ENCODE measurements at places on chromosomes 5 and 9.

- no peaks in the 10 kb centered on the region for H3K27me3 ChIP-seq
- no peak overlapping the region for H3K4me3 ChIP-seq
- no peak for DNase-seq
- H3K27ac ChIP-seq: no peak overlapping the region
- no peaks in the 10 kb centered on the region for H3K36me3 ChIP-seq
Measured at GRCh38 chr5:161138751-161139455, 286.9 kb upstream of the ATP10B start.

- H3K27me3 ChIP-seq: no peaks in the 10 kb centered on the region
- no peak for DNase-seq
- no peak overlapping the region for H3K27ac ChIP-seq
- no peaks in the 10 kb centered on the region for H3K4me1 ChIP-seq
Measured at GRCh38 chr9:82332018-82332773, 343.6 kb downstream of the SPATA31D1 start.

DNA sequence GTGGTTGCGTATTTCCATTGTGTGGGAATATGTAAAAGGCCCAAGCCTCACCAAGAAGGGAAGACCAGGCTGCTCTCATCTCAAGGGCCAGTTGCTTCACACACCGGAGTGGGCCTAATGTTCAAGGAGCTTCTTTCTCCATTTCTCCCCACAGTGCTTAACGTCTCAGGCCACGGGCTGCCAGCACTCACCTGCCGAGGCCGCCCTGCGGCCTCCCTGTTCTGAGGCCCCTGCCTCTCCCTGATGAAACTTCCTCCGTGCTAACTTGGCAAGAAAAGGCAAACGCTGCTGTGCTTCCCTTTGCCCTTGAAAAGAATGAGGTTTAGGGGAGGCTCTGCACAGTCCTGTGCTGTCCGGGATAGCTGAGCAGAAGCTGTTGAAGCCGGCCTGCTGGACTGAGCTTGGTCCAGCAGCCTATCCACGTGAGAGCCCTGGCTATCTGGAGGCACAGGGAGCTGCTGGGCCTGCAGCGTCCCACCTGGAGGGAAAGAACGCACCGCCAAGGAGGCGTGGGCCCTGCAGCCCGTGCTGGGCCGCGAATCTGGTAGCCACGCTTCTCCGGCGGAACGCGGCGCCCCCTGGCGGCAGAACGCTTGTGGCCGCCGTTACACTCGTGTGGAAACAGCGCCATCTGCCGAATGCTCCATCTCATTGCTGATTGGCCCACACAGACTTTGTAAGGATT is 73.5 kb upstream of the PRSS3 start:
- H3K4me1 ChIP-seq: no peaks in the 10 kb centered on the region
- no peaks in the 10 kb centered on the region for H3K36me3 ChIP-seq
- H3K27me3 ChIP-seq: peaks cover 8% of the 10 kb centered on the region
- peak; percentile 93 for DNase-seq
- no peak overlapping the region for H3K27ac ChIP-seq
- no peak overlapping the region for H3K4me3 ChIP-seq

DNA sequence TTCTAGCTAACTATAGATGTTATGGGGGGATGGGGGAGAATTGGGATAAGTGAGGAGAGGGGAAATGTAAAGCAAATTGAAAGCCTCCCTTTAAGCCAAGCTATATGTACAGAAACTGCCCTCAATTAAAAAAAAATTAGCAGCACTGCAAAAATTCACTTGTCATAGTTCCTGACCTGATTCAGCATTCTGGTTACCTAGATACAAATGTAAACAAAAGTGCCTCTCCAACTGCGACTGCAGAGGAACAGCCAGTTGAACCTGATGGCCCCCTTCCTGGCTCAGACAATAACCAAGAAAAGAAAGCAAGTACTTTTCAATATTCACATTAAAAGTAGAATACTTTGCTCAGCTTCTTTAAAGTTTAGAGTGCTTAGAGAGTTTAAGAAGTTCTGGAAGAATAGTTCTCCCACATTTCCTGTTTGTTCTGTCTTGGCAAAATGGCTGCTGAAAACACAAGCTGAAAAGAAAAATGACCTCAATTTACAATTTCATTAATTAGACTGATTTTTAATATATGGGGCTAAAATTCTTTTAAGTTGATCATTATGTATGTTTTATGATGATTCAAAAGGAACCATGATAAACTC is 1.5 kb downstream of the FAM81B start:
- H3K4me1 ChIP-seq: peaks cover 5% of the 10 kb centered on the region
- no peaks in the 10 kb centered on the region for H3K27me3 ChIP-seq
- no peak overlapping the region for H3K4me3 ChIP-seq
- DNase-seq: peak; percentile 76

GRCh38 chr9:22813529-22813928 is 366.9 kb downstream of the DMRTA1 start:
- no peaks in the 10 kb centered on the region for H3K27me3 ChIP-seq
- DNase-seq: peak; percentile 45
- H3K27ac ChIP-seq: no peak overlapping the region
- H3K4me1 ChIP-seq: no peaks in the 10 kb centered on the region

DNA sequence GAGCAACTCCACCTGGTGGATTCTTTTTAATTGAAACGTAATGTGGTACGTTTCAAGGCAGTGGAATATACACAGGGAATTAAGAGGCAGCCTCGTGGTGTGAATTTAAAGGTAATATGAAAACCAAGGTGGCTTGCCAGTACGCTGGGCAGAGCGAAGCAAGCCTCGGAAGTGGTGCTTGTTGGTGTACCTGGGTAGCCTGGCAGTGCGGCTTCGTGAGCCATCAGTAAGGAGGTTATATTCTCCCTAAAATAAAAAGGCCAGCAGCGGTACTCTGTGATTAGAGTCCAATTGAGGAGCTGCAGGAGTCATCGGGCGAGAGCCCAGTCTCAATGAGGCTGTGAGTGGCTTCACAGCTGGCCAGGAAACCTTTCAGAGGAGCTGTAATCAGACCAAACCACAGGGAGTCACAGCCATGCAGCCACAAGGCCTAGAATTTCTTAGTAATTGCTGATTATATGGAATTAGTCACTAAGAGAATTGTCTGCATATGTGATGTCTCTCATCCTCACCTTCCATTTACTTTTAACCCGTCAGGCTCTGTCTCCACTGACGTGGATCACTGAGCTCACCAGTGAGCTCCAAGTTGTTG is 57.7 kb downstream of the DCP2 start:
- no peak overlapping the region for H3K4me3 ChIP-seq
- peaks cover 33% of the 10 kb centered on the region for H3K4me1 ChIP-seq
- H3K36me3 ChIP-seq: no peaks in the 10 kb centered on the region

GRCh38 chr5:148970228-148970627 is 92.6 kb downstream of the SH3TC2 start:
- no peak overlapping the region for H3K4me3 ChIP-seq
- H3K4me1 ChIP-seq: peaks cover 9% of the 10 kb centered on the region
- DNase-seq: peak; percentile 27

DNA sequence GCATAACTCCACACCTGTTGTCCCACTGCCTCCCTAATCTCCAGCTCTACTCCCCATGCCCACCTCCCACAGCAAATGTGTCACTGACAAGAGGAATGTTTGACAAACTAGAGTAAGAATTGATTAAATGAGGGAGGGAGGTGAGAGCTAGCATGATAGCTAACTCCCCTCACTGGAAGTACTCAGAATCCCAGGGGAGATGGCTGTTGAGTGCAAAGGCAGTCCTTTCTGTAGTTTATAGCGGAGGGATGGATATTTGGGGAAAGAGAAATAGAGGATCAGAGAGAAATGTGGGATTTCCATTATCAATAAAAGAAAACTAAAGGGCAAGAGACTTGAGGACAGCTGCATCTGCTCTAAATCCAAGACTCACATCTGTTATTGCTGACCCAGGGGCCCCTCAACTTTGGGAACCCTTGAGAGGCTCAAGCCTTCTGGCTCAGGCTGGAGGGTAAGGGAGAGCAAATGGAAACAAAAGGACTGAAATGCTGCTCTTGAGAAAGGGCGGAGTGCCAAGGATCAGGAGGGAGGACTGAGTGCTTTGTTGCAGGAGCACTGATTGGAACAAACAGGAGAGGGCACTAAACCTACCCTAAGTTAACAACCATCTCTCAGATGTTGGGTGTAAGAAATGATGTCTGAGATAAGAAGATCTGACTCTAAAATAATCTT is 372.1 kb downstream of the NTRK2 start:
- H3K36me3 ChIP-seq: no peaks in the 10 kb centered on the region
- H3K27me3 ChIP-seq: no peaks in the 10 kb centered on the region
- H3K27ac ChIP-seq: no peak overlapping the region

GRCh38 chr5:165497707-165498106 is 1992.3 kb downstream of the MAT2B start:
- peak; percentile 84 for DNase-seq
- H3K4me1 ChIP-seq: 0 out of 2 replicates have a peak, but pooled peaks cover under 1% of the 10 kb centered on the region
- H3K27me3 ChIP-seq: no peaks in the 10 kb centered on the region

- no peak for DNase-seq
- H3K27me3 ChIP-seq: peaks cover 21% of the 10 kb centered on the region
- no peaks in the 10 kb centered on the region for H3K4me1 ChIP-seq
- H3K4me3 ChIP-seq: no peak overlapping the region
- no peaks in the 10 kb centered on the region for H3K36me3 ChIP-seq
- no peak overlapping the region for H3K27ac ChIP-seq
Measured at GRCh38 chr9:68482548-68482947, 58.1 kb downstream of the TMEM252 start.

GRCh38 chr5:100520348-100520747 is 14.8 kb upstream of the FAM174A start:
- H3K4me1 ChIP-seq: no peaks in the 10 kb centered on the region
- no peaks in the 10 kb centered on the region for H3K36me3 ChIP-seq
- DNase-seq: peak; percentile 67
- H3K27me3 ChIP-seq: no peaks in the 10 kb centered on the region
- no peak overlapping the region for H3K27ac ChIP-seq
- H3K4me3 ChIP-seq: no peak overlapping the region

DNA sequence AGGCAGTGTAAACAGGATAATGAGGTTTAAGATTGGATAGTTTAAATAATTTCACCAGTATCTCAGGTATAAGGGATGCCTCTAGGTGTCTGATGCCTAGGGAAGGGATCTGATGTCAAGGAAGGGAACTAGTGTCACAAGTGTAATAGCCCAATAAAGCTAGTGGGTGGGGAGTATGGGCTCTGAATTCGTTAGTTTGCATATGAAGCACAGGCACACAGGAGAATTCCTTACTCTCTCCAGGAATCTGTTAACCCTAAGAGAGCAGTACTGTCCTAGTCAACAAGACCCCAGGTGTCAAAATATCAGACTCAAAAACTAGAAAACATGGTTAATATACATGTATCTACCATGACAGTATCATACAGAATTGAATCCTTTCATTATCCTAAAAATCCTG is 352.5 kb upstream of the CYLC2 start:
- no peaks in the 10 kb centered on the region for H3K4me1 ChIP-seq
- peak; percentile 15 for DNase-seq
- no peak overlapping the region for H3K27ac ChIP-seq
- H3K27me3 ChIP-seq: no peaks in the 10 kb centered on the region
- H3K36me3 ChIP-seq: peaks cover 3% of the 10 kb centered on the region

GRCh38 chr5:68299575-68299974 is 84.0 kb downstream of the PIK3R1 start:
- no peaks in the 10 kb centered on the region for H3K27me3 ChIP-seq
- H3K4me1 ChIP-seq: no peaks in the 10 kb centered on the region
- DNase-seq: no peak
- H3K27ac ChIP-seq: no peak overlapping the region

GRCh38 chr5:107665036-107665570 is 5.6 kb downstream of the EFNA5 start:
- no peaks in the 10 kb centered on the region for H3K36me3 ChIP-seq
- peaks cover 17% of the 10 kb centered on the region for H3K4me1 ChIP-seq
- no peak overlapping the region for H3K27ac ChIP-seq
- no peak for DNase-seq

GRCh38 chr5:82924226-82925060 is 152.8 kb downstream of the TMEM167A start:
- H3K27ac ChIP-seq: no peak overlapping the region
- H3K27me3 ChIP-seq: no peaks in the 10 kb centered on the region
- no peak for DNase-seq
- no peak overlapping the region for H3K4me3 ChIP-seq

- peak within 1 kb of the TSS; percentile 73 for H3K27ac ChIP-seq
- DNase-seq: peak; percentile 93
- H3K27me3 ChIP-seq: peaks cover 12% of the 10 kb centered on the region
- no peaks in the 10 kb centered on the region for H3K36me3 ChIP-seq
- H3K4me3 ChIP-seq: peak within 1 kb of the TSS; percentile 66
Measured at GRCh38 chr5:150302301-150303069, at the start of gene ARSI. ARSI (minus strand) TSS chr5:150302905; CDS start chr5:150302373, 532 bp downstream.

GRCh38 chr5:88188458-88189132 is 80.0 kb downstream of the TMEM161B start:
- H3K4me1 ChIP-seq: no peaks in the 10 kb centered on the region
- no peaks in the 10 kb centered on the region for H3K27me3 ChIP-seq
- H3K27ac ChIP-seq: no peak overlapping the region
- peaks cover 8% of the 10 kb centered on the region for H3K36me3 ChIP-seq
- peak; percentile 33 for DNase-seq
- no peak overlapping the region for H3K4me3 ChIP-seq

GRCh38 chr5:149445739-149446369 is 66.8 kb upstream of the IL17B start:
- H3K27ac ChIP-seq: 0 out of 2 replicates have a peak overlapping the region, but pooled peaks have one; percentile 19
- no peaks in the 10 kb centered on the region for H3K27me3 ChIP-seq
- H3K4me3 ChIP-seq: no peak overlapping the region
- H3K36me3 ChIP-seq: no peaks in the 10 kb centered on the region
- DNase-seq: no peak
